ENCODE measurements at places on chromosomes 16 and 17.

DNA sequence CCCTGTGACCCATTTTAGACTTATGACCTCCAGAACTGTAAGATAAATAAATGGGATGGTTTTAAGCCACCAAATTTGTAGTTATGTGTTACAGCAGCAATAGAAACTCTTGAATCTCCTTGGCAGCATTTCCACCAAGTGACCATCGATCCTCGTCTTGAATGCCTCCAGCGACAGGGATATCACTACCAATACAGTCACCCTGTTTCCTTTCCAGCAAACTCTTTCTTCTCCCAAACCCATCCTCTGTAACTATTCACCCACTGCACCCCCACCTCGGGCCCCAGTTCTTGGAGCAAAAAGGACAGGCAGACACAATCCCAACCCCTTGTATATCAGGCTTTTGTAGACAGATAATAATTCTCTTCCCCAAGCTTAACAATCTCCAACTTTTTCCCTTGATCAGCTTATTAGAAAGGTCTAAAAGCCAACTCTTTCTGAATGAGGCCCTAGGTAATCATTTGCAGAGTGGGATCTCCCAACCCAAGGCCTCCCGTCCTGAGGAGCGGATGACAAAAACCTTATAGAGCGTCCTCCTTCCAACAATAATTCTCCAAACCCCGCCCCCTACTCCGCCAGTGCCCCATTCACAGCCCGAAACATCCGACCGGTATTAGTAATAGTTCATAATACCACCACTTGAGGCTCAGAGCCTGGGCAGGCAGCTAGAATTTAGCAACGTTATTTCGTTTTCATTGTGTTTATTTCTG, 14.7 kb upstream of the PLLP start:
- DNase-seq = peak; percentile 53

- DNase-seq = no peak
Observed at GRCh38 chr17:60864708-60865005, 187.0 kb downstream of the BCAS3 start.

DNA sequence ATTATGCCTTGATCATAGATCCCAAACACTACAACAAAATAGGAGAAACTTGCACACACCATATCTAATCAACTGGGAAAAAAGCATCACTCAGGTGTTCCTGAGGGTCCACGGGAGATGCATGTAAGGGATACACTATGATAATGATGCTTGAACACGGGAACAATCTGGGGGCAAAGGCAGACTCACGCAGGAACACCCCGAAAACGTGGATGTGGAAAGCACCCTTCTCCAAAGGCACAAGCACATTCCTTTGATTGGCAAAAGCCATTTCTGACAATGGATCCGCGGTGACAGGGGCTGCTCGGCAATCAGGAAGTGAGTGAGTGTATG, 1.3 kb downstream of the ZNF652 start:
- no peak for DNase-seq

DNA sequence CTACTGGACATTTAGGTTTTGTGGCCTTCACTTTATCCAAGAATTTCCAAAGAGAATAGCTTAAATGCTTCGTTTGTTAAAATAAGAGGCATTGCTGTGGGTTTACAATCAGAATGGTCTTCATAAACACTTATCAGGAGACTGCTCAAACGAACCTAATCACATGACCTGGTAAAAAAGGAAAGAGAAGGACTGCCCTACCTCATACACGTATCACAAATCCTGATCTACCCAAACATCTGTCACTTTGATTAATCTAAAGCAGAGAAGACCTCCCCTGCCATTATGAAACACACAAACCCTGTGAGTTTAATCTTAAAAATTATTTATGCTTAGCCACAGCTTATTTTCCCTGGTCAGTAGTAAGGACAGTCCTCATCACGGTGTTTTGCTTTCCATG, 76.6 kb downstream of the PARN start:
- DNase-seq = no peak

DNA sequence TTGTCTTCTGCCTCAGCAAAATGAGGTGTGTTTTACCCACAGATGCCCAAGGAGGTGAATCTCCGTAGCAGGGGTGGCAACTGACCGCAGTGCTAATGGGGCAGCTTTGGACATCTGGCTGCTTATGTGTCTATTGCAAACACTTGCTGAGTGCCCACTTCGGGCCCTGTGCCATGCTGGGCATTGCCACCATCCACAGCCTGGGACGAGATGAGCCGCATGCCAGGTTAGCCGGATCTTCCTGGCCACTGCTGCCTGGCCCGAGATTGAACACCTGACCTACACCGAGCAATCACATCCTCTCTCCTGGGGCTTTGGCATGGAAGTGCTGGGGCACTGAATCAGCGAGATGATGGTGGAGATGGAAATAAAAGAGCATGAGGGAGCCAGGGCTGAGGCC, 238.7 kb downstream of the GSG1L start:
- DNase-seq = no peak

GRCh38 chr17:75116737-75117136, 7.0 kb downstream of the ARMC7 start:
- DNase-seq = no peak

All from stimulated activated CD4-positive, alpha-beta T cell treated with anti-CD3 and anti-CD28 coated beads, Interleukin-2, amount 100 ng/mL, for 24 hours (primary cell).